PC-3 (cell line): ENCODE measurements at places on chromosomes 3 and 15. TPM values are rescaled to one million over a fixed set of nuclear protein-coding genes. Genes with fewer than 3 reads are reported as not detected.

CCR3 gene
- 0.22 TPM in 1 of 2 replicates, not detected in the other for total RNA-seq

KLHL6 gene
- not detected in 2 replicates for total RNA-seq

SPTSSB gene
- total RNA-seq, result 78.0 and 144 TPM in 2 replicates

RASGRF1 gene
- total RNA-seq, result not detected in 2 replicates

DNA sequence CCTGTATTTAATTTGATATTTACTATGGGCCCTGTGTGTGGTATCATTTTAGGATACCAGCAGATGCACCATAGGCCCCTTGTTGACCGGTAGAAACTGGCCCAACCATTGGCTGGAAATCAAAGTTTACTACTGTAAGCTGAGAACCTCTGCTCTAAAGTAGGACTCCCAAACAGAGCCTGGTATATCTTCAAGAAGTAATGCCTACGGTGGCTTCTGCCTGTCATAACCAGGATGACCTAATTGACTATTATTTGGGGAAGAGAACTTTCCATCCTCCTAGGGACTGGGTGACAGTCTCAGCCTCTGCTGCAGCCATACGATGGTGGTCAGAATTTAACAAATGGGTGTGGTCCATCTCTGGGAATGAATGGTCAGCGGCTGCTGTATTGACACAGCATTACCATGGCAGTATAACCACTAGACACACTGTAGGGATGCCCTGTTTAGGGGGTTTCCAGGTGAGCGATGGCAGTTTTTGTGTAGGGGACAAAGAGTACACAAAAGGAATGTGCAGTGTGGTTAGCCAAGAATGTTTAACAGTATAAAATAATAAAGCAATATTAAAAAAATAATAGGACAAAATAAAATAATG lies 37.3 kb downstream of the RARB start:
- DNase-seq, result no peak
- H3K4me3 ChIP-seq, result no peak overlapping the region
- H3K27ac ChIP-seq, result no peak overlapping the region
- no peaks in the 10 kb centered on the region for H3K4me1 ChIP-seq
- H3K27me3 ChIP-seq, result peaks cover 10% of the 10 kb centered on the region; the same call in 1 of the 2 replicates
